Right kidney (tissue), 9 donors: ENCODE measurements at places on chromosomes 1 and 21.

- peak; percentile 95 for DNase-seq
These were observed at the start of gene ADGRL2 for GRCh38 chr1:81800695-81801650. Gene ADGRL2 (plus strand): TSS chr1:81800934. CDS start chr1:81836985, 36,051 bp downstream.

- no peak for DNase-seq
These were observed 66.0 kb upstream of the LAPTM5 start for GRCh38 chr1:30823627-30823968.

DNA sequence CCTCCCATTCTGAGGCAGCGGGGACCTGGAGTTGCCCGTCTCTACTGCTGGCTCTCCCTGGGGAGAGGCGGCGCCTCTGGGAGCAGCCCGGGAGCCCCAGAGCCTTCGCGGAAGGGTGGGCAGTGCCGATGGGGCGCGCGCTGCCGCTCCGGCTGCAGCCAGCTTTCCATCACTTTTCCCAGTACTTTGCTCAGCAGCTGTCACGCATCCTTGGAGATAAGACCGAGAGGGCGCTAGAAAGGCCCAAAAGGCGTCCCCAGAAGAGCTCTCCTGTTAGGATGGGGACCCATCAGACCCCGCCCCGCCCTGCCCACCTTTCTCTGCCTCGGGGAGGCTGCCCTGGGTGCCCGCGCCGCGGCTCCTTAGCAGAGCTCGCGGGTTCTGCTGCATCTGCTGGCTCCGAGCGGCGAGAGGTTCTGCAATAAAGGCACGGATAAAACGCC, 534 bp downstream of the KCNH1 start:
- no peak for DNase-seq

DNA sequence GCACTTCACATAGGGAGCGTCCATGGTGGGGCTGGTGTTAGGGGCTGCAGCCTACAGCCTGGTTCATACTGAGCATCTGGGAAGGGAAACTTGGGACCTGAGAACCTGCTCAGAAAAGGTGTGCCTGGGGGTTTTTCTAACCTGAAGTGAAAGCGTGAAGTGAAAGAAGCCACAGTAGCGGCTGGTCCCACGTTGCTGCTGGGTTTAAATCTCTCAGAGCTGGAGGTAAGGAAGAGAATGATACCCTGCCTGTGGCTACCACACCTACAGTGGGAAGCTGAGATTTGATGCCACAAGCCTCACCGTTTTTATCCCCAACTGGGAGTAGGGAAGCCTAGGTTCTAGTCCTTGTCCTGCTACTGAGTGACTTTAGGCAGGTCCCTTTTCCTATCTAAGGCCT, 21.0 kb upstream of the FUCA1 start:
- no peak for DNase-seq

DNA sequence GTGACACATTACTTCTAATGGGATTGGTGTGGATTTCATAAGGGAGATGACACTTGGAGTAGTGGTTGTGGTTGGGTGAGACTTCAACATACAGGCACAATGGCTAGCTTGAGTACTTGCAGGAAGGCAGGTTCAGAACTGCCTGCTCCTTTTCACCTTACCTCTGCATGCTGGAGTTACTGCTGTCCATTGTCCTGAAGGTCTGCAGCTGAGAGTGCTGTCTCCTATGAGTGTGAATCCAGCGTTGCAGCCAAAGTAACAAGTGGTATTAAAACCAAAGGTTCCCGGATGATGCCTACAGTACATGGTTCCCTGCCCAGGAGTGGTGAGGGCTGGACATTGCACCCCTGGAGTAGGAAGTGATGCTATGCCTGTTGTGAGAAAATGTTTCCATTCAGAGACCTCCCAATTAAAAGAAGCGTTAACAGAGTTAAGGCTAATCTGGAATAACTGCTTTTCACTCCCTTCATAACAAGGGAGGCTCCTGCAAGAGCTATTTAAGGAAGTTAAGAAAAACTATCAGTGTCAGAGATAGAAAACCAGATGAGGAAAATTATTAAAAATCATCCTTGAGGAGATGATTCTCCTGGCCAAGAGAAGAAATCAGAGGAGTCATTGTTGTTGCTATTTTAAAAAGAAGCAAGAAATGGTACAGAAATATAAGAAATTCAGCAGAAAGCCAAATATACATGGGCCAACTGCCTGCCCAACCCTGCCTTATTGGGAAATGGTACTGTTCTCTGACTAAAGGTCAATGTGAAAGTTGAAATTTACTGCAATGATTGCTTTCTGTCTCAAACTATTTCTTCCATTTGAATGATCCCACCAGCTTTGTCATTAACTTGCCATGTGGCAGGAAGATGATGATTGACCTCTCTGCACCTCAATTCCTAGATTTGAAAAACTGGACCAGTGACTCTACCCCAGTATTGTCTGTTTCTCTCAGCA, 9.8 kb upstream of the F5 start:
- DNase-seq: no peak
